ENCODE measurements at places on chromosomes 16 and 17.

- no peak for DNase-seq
Measured at GRCh38 chr17:41394254-41394996, 3.0 kb downstream of the KRT31 start.

GRCh38 chr17:33263396-33263795 lies 29.7 kb downstream of the ASIC2 start:
- DNase-seq = no peak

DNA sequence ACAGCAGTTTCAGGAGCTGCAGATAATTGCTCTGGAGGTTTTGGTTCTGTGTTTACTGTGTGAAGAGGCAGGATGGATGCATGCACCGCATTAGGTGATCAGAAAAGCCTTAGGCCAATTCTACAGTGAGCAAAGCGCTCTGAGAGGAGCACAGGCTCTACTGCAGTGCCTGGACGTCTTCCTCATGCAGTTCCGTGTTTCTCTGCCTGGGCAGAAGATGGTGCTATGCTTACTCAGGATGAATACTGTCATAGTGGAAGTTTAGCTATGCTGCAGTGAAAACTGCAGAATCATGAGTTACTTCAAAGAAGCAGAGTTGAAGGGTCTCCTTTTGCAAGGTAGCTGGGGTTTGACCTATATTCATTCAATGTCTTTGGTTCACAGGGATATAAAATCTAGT lies 1012.4 kb downstream of the KCNJ18 start:
- DNase-seq = no peak

- DNase-seq = no peak
Measured at GRCh38 chr17:78240012-78240655, 8.7 kb downstream of the TMEM235 start.

- peak; percentile 89 for DNase-seq
Measured at GRCh38 chr16:22206842-22207714, 1.0 kb downstream of the EEF2K start.

- no peak for DNase-seq
Measured at GRCh38 chr17:69717214-69717613, 302.7 kb downstream of the MAP2K6 start.

DNA sequence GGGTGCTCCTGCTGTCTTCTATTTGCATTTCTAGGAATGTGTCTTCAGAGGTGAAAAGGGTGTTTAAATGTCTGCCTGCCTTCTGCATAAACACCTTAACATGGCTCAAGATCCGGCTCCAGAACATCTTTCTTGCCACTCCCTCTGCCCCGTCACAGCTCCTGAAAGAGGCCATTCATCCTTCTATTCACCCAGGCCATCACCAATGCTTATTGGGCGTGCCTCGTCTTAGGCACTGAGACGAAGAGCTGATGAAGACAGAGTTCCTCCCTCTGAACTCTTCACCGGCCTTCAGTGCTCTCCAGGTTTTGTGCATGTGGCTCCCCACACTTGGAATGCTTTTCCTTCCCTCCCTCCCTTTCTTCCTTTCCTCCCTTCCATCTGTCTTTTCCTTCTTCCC lies 386.7 kb downstream of the UTP18 start:
- no peak for DNase-seq

- DNase-seq = no peak
Measured at GRCh38 chr17:15095935-15096334, 169.2 kb downstream of the PMP22 start.

DNA sequence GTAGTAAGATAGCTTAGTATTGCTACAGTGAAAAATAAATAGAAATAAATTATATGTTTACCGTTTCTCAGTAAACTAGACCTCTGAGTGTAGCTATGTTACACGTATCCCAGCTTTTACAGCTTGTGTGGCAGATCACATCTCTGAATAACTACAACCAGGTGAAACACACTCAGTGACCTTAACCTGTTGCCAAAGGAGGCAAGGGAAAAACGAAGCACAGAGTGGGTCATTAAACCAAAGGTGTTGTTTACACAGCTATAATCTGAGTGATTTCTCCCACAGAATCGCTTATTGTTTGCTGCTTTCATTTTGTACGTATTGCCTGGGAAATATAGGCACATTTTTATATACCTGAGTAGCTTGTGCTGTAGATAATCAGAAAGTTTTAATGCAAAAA lies 688.2 kb upstream of the KIF2B start:
- no peak for DNase-seq

DNA sequence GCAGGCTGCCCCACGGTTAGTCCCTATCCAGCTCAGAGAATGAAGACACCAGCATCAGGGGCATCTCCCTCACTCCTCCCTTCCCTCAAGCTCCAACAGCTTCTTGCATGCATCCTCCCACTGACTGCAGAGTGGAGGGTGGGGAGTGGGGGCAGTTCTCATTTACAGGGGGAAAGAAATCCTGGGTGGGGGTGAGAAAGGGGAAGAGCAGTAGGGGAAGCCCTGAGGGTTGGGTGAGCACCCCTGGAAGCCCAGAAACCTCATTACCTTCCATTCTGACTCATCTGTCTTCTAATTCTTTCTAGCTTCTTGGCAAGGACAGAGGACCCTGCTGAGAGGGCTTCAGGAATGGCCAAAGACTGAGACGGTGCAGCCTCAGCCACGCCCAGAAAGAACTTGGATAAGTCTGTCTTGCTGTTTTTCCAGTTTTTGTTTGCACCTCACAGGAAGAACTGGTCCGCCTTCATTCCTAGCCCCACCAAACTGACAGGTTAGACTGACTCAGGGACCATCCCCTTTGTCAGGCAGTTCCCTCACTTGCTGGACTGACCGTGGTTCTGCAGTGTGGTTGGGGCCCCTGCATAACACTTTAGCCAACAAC lies 52.5 kb upstream of the WSB1 start:
- no peak for DNase-seq

DNA sequence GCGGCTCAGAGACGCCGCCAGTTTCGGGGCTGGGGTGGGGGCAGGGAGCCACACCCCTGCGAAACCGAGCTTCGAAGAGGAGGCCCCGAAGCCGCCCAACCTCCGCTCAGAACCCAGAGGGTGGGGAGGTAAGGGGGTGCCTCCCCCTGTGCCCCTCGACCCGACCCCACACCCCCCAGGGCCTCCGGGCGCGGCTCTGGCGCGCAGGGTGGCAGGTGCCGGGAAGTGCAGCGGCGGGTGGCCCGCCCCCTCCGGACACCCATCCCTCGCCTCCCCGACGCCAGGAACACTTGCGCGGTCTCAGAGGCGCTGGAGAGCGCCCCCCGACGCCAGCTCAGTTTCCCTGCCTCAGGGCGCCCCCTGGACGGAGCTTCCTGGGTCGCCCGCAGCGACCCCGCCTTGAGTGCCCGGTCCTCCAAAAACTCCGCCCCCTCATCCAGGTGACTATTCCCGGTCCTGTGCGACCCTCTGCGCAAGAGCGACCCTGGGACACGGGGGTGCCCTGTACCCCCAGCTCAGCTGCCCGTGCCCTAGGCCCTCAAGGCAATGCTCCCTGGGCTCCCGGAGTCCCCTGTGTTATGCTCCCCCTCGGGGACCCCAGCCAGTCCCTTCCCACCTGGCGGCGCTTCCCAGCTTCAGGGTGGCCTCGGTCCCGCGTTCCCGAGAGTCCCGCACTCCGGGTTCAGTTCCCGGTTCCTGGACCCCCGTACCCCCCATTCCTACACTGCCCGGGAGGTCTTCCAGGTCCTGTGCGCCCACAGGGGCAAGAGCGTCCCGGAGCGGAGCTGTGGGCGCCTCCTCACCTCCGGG lies 562 bp downstream of the PPL start:
- peak; percentile 58 for DNase-seq

GRCh38 chr17:733743-734142 lies 1.3 kb downstream of the TLCD3A start:
- DNase-seq = no peak

DNA sequence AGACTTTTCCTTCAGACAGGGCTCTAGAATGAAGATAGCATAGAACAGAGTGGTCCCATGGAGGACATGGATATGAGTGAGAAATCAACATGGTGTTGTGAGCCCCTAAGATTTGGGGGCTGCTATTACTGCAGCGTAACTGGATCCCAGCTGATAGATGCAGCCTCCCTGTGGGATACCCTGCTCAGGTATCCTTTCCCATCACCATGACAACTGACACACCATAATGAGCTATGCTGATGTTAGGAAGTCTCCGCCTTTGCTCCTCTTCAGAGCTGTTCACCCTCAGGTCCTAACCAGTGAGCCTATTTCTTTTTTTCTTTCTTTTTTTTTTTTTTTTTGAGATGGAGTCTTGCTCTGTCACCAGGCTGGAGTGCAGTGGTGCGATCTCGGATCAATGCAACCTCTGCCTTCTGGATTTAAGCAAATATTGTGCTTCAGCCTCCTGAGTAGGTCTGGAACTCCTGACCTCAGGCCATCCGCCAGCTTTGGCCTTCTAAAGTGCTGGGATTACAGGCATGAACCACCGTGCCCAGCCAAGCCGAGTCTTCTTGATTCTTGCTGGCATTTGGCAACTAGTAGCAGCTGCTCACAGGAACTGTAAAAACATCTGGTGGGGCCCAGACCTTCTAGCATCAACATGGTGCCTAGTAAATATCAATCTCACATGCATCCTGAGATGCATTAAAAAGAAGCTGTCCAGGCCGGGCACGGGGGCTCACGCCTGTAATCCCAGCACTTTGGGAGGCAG lies 17.1 kb downstream of the STX4 start:
- no peak for DNase-seq

DNA sequence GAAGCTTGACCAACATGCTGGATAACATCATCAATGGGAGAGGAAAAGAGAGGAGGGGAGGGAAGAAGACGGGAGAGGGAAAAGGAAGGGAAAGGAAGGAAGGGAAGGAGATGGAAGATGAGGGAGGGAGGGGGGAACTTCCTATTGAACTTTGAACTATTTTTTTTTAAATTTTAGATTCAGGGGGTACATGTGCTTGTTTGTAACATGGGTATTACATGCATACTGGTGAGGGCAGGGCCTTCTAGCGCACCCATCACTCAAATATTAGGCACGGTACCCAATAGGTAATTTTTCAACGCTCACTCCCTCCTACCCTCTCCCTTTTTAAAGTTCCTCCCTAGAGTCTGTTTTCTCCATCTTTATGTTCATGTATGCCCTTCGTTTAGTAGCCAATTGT lies 383.2 kb upstream of the XYLT1 start:
- DNase-seq = no peak

Measured in activated CD8-positive, alpha-beta memory T cell treated with anti-CD3 and anti-CD28 coated beads for 24 hours (primary cell).